Forelimb muscle (tissue), 1 donor: ENCODE measurements at places on chromosomes 7 and 10. TPM values are rescaled to one million over a fixed set of nuclear protein-coding genes. Genes with fewer than 3 reads are reported as not detected.

Gene RARRES2
- polyA plus RNA-seq: 47.9 TPM

Gene NPFFR1
- 0.05 TPM for polyA plus RNA-seq

Gene MYH16
- 0.18 TPM for polyA plus RNA-seq

Gene PRPF18
- polyA plus RNA-seq: 25.5 TPM

Gene CTAGE6
- polyA plus RNA-seq: 0.30 TPM

Gene SFTPD
- polyA plus RNA-seq: 1.5 TPM

Gene SFTPA1
- polyA plus RNA-seq: not detected

Gene C10orf67
- polyA plus RNA-seq: 0.11 TPM

Gene CCDC3
- polyA plus RNA-seq: 14.6 TPM

Gene CCDC71L
- polyA plus RNA-seq: 3.6 TPM

Gene CALML3
- 0.09 TPM for polyA plus RNA-seq

Gene FBH1
- polyA plus RNA-seq: 48.0 TPM

DNA sequence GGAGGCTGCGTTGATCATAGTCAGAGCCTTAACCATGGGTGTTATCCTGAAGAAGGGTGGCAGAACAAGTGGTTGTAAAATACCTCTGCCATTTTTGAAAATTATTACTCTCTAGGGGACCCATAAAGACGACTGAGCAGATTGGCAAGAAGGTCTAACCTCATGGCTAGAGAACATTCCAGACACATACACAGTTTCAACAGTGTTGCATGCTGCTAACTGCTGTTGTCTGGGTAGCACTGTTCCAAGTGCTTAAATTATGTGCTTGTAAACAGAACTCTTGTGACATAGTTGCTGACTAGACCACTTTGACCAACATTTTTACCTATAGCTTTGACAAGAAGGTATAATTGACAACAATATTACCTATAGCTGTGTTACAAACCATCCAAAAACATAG lies 46.1 kb upstream of the FOXP2 start:
- no peak for DNase-seq

GRCh38 chr10:21083861-21084260 lies 186.8 kb upstream of the NEBL start:
- DNase-seq: no peak

GRCh38 chr10:107206833-107207232 lies 42.3 kb upstream of the SORCS1 start:
- DNase-seq: no peak

- DNase-seq: no peak
These were observed 574.6 kb downstream of the GALNT17 start for GRCh38 chr7:71706597-71706975.

DNA sequence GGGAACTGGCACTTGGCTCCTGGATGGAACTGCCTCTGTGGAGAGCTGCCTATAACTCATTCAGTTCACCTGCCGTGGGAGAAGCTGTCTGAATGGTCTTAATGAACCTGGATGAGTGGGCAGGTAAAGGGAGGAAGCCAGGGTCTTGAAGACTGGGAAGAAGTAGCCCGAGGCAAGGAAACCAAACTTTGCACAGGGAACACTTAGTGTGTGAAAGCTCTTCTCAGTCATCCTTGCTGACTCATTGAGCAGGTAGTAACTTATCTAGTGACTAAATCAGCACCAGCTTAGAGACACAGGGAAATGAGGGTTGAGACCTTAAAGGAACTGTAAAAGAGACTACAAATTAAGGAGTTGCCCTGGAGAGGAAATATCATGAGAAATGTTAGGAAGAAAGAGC lies 9.9 kb downstream of the LRRC4 start:
- DNase-seq: no peak

- no peak for DNase-seq
These were observed 5.8 kb downstream of the CFAP69 start for GRCh38 chr7:90250601-90251303.

DNA sequence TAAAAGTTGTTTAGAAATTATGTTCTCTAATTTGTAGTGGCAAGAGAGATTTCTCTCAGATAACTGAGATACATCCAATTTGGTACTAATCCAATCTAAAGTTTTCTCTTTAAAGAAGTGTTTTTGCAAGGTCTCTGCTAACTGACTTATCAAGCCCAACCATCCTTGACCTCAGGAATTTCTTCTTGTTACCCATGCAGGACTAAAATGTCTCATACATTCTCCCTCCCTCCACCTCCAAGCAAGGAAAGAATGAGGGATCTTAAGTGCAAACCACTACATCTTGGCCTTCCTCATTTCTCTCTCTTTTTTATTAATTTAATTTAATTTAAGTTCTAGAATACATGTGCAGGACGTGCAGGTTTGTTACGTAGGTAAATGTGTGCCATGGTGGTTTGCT lies 12.8 kb downstream of the NRAP start:
- DNase-seq: no peak

DNA sequence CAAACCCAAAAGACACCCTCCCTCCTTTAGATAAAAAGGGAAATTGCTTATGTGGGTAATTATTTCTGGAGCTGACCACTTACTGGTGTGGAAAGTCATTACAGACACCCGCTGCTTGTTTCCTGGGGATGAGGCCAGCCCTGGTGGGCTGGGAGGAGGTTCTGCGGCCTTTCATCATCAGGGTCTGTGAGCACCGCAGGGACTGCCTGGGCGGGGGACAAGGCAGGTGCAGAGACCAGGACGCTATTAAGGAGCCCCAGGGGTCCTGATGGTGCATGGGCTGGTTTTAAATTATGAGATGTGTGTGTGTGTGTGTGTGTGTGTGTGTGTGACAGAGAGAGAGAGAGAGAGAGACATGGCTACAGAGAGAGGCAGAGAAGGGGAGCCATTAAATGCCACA lies 171.2 kb downstream of the DNAJB6 start:
- DNase-seq: no peak

DNA sequence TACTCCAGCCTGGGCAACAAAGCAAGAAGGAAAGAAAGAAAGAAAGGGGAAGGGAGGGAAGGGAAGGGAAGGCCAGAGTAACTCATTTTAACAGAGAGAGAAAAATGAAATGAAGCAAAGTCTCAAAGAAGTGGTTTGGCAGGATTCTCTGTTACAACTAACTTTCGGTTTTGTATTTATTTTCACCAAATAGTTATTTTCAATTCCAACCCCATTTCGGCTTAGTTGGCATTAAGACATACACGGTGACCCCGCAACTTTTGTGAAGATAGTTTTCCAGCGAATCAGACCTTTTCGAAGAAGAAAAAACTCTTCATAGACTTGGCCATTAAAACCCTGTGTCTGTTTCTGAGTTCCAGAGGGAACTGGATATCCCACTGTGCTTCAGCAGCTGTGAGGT lies 45.2 kb upstream of the LYZL2 start:
- DNase-seq: no peak

DNA sequence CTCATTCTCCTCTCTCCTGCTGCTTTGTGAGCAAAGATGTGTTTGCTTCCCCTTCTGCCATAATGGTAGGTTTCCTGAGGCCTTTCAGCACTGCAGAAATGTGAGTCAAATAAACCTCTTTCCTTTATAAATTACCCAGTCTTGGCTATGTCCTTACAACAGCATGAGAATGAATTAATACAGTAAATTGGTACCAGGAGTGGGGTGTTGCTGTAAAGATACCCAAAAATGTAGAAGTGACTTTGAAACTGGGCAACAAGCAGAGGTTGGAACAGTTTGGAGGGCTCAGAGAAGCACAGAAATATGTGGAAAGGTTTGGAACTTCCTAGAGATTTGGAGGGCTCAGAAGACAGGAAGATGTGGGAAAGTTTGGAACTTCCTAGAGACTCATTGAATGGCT lies 388.7 kb upstream of the GHITM start:
- DNase-seq: no peak

- no peak for DNase-seq
These were observed 40.6 kb upstream of the VKORC1L1 start for GRCh38 chr7:65832281-65832680.

- DNase-seq: peak; percentile 43
These were observed 10.3 kb downstream of the CRHR2 start for GRCh38 chr7:30671793-30672465.

- peak; percentile 49 for DNase-seq
These were observed 104.5 kb upstream of the PCLO start for GRCh38 chr7:83267141-83267631.

DNA sequence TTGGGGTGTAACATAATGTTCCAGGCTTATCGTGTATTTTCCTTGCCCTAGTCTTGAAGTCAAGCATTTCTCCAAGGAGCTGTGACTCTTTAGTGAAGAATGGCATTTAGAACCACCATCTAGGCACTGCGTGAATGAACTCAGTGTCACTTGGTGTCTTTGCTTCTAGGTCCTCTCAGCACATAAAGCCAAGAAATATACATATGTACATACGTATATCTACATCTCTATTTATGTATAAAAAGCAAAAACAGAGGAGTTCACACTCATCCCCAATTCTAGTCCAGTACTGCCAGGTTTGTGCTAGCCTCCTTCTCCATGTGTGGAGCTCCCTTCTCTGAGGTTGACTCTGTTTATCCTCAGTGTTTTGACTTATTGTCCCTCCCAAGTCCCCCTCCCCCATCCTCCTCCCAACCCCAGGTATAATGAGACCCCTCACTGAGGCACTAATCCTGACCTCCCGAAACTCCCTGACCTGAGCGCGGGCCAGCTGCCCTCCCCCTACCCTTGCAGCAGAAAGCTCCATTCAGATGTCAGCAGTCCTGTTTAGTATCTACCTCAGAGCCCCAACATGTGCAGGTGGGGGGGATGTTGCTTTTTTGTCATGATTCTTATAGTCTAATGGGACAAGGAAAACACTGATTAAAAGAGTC lies 61.5 kb downstream of the GDI2 start:
- no peak for DNase-seq

DNA sequence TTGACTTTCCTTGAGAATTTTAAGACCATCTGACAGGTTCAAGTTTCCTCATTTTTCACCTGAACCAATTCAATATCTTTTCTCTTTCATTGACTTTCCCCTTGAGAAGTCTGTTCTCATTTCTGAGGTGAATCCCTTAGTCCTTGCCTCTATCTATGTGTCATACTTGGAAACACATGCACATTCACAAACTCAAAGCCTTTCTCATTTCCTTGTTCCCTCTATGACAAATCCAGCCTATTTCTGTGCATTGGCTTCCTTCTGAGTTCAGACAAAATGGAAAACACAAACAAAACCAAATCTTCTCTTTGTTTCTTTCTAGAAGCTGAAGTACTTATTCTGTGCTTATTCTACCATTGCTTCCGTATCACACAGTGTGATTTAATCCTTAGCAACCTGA lies 13.8 kb downstream of the PTTG1IP2 start:
- DNase-seq: no peak

GRCh38 chr7:36440880-36441279 lies 51.2 kb downstream of the ANLN start:
- DNase-seq: no peak

- no peak for DNase-seq
These were observed 95.0 kb downstream of the COL13A1 start for GRCh38 chr10:69896606-69897231.

GRCh38 chr7:68712956-68713495 lies 885.2 kb upstream of the AUTS2 start:
- no peak for DNase-seq

DNA sequence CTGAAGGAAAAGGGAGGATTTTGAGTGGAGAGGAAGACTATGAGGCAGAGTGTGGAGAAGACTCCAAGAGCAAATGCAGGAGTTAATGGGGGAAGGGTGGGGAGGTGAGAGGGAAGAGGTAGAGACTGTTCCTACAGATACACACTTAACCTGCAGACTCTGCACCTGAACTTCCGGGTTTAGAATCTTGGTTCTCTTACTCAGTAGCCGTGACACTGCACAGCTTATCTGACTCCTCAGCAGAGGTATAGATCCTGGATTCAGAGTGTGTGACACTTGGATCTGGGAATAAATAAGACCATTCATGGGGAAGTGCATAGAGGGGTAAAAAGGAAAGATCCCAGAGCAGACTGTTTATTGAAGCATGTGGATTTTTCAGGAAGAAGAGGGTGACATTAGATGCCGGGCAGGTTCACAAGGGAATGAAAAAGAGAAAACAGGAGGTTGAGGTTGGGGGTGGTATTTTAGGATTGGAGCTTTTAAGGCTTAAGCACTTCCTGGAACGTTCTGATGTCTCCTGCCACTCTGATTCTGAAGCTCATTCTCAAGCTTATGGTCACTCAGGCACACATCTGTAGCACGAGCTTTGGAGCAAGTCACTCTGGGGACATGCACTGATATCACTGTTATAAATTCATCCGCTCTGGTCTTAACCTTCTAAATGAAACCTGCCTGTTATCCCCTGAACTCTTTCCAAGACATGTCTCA lies 5.7 kb upstream of the ZC3HAV1L start:
- DNase-seq: no peak

GRCh38 chr10:32922170-32922569 lies 35.9 kb downstream of the ITGB1 start:
- DNase-seq: no peak

GRCh38 chr7:36606976-36607720 lies 117.1 kb downstream of the AOAH start:
- no peak for DNase-seq

- DNase-seq: no peak
These were observed 1.4 kb downstream of the HPSE2 start for GRCh38 chr10:99234041-99234790.

DNA sequence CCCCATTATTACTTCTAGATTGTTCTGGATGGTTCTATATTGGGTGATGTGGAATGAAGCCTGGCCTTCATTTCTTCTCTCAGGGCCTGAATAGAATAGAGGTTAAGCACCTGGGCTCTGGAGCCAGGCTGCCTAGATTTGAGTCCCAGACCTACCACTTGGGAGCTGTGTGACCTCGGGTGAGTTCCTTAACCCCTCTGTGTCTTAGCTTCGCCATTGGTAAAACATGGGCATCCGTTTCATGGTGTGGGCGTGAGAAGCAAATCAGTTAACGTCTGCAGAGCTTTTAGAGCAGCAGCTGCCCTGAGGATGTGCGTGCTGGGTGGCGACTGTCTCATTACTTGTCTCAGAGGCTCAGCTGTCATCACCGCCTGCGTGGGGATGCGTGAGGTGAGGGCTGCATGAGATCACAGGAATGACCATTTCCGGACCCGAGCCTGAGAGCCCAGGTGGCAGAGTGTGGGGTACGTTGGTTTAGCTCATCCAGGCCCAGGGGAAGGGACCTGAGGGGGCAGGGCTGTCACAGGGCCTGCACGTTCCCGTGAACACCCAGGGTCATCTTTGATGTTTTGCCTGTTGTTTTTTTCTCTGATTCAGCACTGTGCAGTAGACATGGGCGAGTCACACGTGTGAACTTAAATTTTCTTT lies 9.7 kb downstream of the AGAP3 start:
- no peak for DNase-seq

DNA sequence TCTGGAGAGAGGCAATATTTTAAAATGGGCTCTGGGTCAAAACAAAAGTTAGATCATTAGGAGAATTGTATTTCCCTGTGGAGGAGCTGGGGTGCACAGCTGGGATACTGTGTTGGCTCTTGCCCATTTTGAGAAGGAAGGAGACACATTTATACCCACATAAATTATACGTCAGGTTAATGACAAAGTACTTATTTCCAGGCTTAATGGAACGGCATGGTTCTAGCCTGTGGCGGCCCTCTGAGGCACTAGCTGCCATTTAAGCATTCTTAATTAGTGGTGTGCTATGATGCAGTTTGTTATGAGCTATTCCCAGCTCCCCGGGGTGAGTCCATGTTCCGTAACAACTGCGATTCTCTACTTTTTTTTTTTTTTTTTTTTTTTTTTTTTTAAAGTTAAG lies 193.5 kb downstream of the SEC23IP start:
- no peak for DNase-seq
